ENCODE measurements at places on chromosomes 16 and 17.

DNA sequence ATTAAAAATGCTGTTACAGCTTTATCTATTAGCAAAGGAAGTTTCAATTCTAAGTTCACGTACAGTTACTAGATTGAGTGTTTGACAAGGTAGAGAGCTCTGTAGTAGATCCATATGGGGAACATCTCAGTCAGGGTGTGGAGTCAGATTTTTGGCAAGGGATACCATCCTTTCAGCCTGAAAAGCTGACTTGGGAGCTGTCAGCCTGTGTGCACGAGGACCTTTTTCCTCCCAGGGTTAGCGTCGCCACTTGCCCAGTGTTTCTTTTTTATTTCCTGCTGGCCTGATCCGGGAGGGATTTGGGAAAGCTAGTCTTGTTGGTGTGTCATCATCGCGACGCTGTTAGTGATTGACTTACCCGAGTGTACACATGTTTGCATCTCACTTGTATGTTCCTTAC is 29.5 kb downstream of the WWOX start:
- DNase-seq = no peak

- DNase-seq = no peak
Observed at GRCh38 chr17:40486522-40487370, 14.7 kb downstream of the TNS4 start.

DNA sequence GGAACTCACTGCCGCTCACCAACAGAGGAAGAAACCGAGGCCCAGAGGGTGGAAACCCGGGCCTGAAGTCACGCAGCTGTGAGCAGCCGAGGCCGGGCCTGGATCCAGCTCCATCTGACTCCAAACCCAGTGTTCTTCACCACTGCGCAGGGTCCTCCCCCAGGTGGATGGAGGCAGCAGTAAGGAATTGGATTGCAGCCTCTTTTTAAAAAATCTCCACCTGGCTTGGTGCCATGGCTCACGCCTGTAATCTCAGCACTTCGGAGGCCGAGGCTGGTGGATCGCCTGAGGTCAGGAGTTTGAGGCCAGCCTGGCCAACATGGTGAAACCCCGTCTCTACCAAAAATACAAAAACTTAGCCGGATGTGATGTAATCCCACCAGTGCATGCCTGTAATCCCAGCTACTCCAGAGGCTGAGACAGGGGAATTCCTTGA is 177.2 kb downstream of the FOXL1 start:
- no peak for DNase-seq

- DNase-seq = no peak
Observed at GRCh38 chr17:77619326-77619725, 339.2 kb upstream of the TNRC6C start.

- DNase-seq = no peak
Observed at GRCh38 chr17:40528692-40529417, 27.4 kb upstream of the TNS4 start.

GRCh38 chr17:45353043-45353442 is 36.2 kb upstream of the MAP3K14 start:
- peak; percentile 26 for DNase-seq

DNA sequence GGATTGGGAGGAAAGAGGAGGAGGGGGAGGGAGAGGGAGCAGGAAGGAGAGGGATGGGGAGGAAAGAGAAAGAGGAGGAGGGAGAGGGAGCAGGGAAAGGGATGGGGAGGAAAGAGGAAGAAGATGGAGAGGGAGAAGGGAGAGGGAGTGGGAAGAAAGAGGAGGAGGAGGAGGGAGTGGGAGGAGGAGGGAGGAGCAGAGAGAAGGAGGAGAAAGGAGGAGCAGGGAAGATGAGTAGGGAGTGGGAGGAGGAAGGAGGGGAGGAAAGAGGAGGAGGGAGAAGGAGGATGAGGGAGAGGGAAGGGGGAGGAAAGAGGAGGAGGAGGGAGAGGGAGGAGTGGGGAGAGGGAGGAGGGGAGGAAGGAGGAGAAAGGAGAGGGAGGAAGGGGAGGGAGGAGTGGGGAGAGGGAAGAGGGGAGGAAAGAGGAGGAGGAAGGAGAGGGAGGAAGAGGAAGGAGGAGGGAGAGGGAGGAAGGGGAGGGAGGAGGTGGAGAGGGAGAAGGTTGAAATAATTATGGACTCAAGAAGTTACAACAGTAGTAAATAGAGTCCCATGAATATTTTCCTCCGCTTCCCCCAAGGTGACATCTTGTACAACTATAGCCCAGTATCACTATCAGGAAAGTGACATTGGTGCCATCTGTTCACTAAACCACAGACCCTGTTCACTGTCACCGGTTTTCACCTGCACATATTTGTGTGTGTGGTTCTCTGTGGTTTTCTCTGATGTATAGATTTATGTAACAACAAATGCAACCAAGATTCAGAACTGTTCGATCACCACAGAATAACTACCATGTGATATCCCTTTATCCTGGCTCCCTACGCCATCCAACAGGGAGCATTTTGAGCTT is 325.3 kb upstream of the EEF2KMT start:
- DNase-seq = no peak

GRCh38 chr16:30535777-30536190 is 1.1 kb upstream of the ZNF747 start:
- peak; percentile 70 for DNase-seq

GRCh38 chr17:39064819-39065218 is 86.6 kb downstream of the PLXDC1 start:
- DNase-seq = no peak

DNA sequence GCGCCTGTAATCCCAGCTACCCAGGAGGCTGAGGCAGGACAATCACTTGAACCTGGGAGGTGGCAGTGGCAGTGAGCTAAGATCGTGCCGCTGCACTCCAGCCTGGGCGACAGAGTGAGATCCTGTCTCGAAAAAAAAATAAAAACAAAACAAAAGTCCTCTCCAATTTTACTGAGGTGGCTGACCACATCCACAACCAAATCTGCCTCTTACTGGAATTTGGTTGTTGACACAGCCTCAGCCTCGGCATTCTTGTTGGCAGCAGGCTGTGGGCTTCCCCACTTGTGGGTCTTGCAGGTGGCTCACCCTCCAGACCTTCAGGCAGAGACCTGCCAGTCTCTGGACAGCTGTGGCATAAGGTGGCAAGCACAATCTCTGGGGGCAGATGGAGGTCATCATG is 15.6 kb downstream of the B4GALNT2 start:
- DNase-seq = no peak

GRCh38 chr16:84281074-84281473 is 13.6 kb upstream of the WFDC1 start:
- no peak for DNase-seq

DNA sequence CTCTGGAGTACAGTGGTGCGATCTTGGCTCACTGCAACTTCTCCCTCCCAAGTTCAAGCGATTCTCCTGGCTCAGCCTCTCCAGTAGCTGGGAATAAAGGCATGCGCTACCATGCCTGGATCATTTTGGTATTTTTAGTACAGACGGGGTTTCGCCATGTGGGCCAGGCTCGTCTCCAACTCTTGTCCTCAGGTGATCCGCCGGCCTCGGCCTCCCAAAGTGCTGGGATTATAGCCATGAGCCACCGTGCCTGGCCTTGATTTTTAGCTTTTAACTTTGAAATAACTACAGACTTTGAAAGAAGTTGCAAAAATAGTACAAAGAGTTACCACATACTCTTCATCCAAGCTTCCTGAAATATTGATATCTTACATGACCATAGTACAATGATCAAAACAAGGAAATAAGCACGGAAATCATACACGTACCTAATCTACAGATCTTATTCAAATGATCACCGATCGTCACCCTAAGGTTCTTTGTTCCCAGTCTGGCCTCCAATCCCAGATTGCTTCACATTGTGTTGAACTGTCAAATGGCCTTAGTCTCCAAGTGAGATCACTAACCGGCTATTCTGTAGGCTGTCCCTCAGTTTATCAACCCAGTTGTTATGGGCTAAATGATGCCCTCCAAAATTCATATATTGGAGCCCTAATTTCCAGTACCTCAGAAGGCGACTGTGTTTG is 18.4 kb downstream of the NPIPA1 start:
- DNase-seq = no peak

DNA sequence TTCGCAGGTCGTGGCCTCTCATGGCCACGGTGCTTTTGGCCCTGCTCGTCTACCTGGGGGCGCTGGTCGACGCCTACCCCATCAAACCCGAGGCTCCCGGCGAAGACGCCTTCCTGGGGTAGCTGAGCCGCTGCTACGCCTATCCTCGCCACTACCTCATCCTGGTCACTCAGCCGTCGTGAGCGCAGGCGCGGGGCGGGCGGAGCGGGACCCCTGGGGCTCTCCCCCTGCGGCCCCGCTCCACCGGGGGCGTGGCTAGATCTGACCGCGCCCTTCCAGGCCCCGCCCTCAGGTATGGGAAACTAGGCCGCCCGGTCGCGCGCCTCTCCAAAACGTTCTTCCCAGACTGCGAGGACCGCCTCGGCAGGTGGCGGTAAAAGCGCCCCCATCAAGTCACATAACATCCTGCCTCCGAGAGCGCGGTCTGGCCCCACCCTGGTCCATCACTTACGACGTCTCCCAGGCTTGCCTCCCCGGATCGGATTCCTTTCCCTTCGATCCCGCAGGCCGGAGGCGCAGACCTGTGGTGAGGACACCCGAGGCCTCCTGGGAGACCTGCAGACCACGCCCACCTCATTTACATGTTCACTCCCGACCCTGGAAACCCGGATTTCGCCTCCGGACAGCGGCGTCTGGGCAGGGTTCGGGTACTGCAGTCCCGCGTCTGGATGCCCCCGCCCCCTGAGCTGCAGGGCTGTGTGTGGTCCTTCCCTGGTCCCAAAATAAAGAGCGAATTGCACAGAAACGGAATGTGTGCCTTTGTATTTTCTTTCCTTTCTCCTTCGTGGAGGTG is 91.5 kb upstream of the TMEM97 start:
- no peak for DNase-seq

- DNase-seq = no peak
Observed at GRCh38 chr17:71976011-71976649, 144.7 kb upstream of the SOX9 start.

DNA sequence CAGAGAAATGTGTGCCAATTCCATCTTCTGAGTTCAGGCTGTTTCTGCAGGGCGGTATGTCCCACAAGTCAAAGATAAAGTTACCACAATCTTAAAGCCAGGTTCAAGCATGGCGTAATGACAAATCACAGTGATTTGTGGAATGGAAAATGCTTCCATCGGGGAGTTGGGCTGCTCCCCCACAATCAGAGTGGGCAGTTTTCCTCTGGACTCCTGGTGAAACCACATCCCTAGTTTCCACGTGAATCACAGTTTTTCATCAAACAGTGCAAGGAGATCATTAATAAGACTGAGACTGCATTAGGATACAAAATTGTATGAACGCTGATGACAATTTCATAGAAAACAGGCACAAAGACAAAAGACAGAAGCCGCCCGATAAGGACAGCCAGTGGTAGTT is 3.6 kb downstream of the LITAF start:
- DNase-seq = no peak

DNA sequence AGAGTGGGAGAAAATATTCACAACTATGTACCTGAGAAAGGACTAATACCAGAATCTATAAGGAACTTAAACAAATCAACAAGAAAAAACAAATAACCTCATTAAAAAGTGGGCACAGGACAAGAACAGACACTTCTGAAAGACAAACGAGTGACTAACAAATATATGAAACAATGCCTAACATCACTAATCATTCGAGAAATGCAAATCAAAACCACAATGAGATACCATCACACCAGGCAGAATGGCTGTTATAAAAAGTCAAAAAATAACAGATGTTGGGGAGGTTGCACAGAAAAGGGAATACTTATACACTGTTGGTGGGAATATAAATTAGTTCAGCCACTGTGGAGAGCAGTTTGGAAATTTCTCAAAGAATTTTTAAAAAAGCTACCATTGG is 83.5 kb upstream of the WSCD1 start:
- DNase-seq = no peak

DNA sequence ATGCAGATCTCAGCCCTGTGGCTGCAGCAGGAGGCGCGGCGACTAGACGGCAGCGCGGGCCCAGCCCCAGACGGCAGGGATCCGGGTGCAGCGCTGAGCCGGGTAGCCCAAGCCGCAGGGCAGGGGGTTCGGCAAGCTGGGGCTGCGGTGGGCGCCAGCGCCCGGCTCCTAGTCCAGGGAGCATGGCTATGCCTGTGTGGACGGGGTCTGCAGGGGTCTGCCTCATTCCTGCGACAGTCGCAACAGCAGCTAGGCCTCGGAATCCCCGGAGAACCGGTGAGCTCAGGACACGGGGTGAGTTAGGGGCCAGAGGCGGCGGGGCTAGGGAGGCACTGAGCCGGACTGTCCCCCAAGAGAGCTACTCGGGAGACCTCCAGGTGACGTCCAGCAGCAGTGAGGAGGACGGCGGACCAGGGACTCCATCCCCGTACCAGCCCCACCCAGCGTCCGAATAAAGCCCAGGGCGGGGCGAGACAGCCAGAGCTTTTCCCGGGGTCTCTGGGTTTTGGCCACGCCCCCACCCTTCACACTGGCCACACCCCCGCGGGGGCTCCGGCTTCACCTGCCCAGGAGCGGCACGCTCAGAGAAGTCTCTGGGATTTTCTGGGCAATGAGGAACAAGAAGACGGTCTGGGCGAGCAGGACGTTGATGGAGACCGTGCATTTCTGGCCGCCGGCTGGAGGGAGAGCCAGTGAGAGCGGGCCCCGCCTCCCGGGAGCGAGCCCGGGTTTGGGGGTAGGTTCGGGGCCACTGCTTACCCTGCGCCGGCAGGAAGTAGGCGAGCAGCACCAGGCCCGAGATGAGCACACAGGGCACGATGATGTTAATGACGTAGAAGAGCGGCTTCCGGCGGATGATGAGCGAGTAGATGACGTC is 1.1 kb downstream of the C17orf107 start:
- DNase-seq = peak; percentile 12

DNA sequence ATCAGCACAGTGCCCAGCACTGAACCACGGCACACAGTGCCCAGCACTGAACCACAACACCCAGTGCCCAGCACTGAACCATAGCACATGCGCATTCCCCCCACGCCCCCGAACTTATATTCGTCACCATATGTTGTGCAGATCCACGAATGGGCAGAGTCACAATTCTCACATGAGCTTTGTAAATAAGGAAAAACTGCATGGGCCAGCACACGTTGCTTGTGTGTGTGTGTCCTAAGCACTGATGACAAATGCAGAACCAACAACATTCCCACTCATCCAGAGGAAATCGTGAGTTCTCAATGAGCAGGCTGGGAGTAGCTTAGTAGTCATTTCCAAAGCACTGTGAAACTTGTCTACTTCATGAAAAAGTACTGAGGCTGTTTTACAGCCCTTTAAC is 70.0 kb downstream of the ADCY9 start:
- DNase-seq = no peak

DNA sequence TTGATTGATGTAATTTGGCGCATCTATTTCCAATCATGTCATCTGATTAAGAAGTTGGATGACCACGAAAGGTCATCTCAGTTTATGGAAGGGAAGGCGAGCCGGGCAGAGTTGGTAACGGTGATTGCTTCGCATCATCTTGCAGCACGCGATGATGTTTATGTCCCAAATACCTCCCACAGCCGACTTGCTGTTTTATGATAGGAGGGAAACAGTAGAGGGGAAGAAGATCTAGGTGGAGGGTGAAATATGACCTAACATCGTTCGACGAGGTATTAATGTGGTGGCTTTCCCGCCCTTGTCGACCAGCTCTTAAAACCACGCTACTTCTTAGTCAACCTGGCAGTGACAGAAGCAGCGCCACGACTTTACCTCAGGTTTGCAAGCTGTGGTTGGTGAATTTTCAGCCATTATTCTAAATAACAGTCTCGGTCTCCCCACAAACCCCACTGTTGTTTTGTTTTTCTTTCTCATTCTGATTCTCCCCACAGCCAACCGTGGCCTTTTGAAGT is 805 bp upstream of the TANC2 start:
- peak; percentile 10 for DNase-seq

- DNase-seq = no peak
Observed at GRCh38 chr16:10579965-10580882, at the start of gene EMP2. Gene EMP2, minus strand, starts transcription at chr16:10580598. Its CDS starts 32,981 bp downstream, at chr16:10547617.

Measured in activated CD4-positive, alpha-beta T cell treated with anti-CD3 and anti-CD28 coated beads, Interleukin-2, amount 50 U/mL, for 24 hours (primary cell).